Heart left ventricle (tissue), 16 donors: ENCODE measurements at places on chromosomes 4 and X. TPM values are rescaled to one million over a fixed set of nuclear protein-coding genes. Genes with fewer than 3 reads are reported as not detected.

GRCh38 chr4:1720163-1720983 lies 750 bp downstream of the TMEM129 start:
- peak; percentile 69 for DNase-seq

DNA sequence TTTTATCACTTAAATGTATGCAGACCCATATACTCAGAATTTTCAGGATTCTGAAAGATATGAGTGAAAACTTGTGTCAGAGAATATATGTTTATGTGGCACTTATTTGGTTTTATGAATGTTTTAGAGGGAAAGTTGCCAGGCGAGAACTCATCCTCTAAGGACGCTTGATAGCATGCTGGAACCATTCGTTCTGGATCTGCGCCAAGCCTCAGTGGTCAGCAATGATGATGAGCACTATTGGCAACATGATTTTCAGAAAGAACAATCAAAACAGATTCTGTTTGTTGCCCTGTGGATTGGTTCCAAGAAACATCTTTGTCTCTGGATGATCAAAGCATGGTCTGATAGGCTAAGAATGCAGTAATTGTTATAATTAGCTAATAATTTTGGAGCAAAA lies 32.1 kb upstream of the RAPGEF2 start:
- no peak for DNase-seq

DNA sequence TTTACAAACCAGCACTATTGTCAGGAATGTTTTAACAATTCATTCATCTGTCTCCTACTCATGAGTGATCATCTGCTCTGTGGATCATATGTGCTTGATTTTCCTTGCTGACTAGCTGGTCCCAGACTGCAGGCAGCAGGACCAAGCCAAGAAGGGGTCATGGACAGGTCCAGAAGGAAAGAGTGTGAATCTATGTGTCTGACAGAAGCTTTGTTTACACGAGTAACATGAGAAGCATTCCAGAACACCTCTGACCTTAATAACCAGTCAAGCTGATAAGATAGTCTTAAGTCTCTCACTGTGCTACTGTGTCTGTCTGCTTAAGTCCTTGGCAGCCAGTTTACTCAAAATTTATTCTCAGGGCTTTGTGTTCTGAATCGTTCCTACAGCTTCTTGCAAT lies 39.0 kb downstream of the GUCY1A1 start:
- DNase-seq, result no peak

DNA sequence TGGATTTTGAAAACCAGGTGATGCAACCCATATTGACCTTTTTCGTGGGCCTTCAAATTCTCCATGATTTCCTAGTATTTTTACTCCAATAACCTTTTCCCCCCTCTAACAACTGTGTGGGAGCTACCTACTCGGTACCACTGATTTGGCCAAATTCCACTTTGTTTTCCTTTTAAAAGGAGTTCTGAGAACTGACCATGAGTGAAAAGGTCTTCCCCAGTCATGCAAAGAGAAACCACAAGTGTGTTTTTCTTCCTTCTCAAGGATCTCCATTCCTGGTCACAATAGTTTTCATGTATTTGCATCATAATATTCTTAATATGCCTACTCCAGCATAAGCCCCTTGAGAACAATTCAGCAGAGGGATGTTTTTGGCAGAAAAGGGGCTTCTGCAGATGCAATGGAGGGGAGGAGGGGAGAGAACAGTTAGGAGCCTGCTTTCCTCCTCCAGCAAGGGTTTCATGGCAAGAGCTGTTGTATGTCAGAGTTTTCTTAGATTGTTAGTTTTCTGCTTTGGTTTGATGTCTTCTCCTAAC lies 195.3 kb upstream of the ANXA3 start:
- DNase-seq, result no peak

GRCh38 chr4:118280501-118281218 lies 72.1 kb downstream of the PRSS12 start:
- peak; percentile 31 for DNase-seq

DNA sequence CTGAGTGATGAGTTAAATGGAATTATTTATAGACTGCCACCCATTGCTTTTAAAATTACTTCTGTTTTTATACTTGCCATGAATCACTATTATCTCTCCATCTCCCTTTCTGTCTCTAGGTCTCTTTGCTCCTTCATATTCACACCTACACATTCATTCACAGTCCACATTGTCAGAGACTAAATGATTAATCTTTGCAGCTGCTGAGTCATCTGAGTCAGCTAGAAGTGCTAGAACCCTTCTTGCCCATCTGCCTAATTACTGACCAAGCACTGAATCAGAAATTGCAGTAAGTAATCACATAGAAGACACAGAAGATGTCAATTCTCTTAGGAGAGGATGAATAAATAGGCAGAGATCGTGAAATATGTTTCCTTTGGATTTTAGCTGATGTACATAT lies 31.6 kb upstream of the RPS6KA6 start:
- DNase-seq, result no peak

GRCh38 chr4:130257271-130257670 lies 1161.3 kb downstream of the C4orf33 start:
- no peak for DNase-seq

- peak; percentile 18 for DNase-seq
Observed at GRCh38 chr4:37793562-37793961, 32.9 kb upstream of the PGM2 start.

GRCh38 chr4:156896527-156896926 lies 75.1 kb downstream of the PDGFC start:
- DNase-seq, result no peak

The CFI gene
- 6.2 TPM for total RNA-seq

GRCh38 chr4:65738134-65738533 lies 67.8 kb upstream of the EPHA5 start:
- DNase-seq, result no peak

DNA sequence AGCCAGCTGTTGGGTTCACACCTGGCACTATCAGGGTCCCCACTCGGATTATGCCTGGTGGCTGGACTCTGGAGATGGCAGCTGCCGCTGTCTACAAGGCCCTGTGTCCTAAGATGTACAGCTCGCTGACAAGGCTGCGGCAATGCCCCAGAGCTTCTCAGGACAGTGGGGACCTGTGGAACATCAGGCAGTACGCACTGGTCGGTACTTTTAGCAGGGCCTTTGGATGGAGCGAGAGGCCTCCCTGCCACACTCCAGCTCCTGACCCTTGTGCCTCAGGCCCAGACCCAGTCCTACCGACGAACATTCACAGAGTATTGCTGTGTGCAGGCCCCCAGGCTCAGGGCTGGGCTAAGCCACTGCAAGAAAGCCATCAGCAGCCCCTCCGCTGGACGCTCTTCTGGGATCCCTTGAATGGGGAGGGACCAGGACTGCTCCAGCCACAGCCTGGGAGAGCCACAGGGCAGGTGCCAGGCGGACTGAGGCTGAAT lies 45.7 kb upstream of the HMX1 start:
- DNase-seq, result no peak

The INPP4B gene
- 49.9 TPM for total RNA-seq

DNA sequence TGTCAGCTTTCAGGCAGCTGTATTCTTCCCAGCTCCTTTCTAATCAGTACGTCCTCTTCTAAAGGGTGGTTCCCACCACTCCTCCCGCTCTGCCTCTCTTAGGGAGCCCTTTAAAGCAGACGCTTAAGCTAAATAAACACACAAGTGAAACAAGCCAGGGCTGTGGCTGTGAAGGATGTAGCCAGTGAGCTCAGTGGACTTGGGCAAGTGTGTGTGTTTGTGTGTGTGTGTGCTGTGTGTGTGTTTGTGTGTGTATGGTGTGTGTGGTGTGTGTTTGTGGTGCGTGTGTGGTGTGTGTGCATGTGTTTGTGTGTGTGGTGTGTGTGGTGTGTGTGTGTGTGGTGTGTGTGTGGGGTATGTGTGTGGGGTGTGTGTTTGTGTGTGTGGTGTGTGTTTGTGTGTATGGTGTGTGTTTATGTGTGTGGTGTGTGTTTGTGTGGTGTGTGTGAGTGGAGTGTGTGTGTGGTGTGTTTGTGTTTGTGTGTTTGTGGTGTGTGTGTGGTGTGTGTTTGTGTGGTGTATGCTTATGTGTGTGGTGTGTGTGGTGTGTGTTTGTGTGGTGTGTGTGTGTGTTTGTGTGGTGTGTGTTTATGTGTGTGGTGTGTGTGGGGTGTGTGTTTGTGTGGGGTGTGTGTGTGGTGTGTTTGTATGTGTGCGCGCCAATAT lies 283.3 kb downstream of the PTTG2 start:
- no peak for DNase-seq

The RUFY3 gene
- total RNA-seq, result 16.9 TPM

The CHRDL1 gene
- total RNA-seq, result not detected

The NXF2B gene
- not detected for total RNA-seq

DNA sequence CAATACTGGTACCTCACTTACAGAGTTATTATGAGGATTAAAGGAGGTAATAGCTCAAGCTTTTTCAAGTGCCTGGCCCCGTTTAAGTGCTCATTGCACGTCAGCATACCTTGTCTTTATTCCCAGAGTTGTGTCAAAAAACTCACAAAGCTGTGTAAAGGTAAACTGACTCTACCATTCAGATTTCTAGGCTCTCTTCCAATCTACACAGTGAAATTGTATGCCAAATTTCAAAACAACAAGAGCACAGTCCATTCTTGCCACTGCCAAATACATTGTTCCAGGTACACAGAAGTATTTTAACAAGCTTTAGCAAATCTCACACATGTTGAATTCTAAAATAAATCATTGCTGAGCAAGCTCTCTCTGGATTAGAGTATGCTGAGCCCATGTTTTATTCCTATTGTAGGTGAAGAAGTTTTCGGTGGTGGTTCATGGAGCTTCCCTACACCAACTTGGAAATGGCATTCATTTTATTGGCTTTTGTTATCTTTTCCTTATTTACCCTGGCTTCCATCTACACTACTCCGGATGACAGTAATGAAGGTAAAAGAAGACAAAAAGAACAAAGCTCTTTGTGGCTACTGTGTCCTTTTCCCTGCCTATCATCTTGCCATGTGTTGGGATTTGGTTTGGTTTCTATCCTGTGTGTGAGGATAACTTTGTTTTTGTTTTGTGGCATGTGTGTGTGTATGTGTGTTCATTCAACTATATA lies 16.2 kb downstream of the SMIM31 start:
- no peak for DNase-seq

DNA sequence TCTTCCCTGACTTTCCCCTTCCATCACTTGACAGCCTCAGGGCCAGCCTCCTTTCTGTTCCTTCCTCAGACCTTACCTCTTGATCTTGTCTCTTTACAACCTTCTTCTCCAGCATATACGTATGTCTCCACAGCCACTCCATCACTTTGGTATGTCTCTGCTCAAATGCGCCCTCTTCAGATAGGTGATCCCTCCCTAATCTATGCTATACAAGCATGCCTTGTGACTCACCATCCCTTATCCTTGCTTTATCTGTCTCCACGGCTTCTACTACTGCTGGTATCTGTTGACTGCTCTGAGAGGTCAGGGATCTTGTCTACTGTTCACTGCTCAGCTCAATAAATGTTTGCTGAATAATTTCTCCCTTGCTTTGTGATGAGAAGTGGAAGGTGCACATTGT lies 9.0 kb downstream of the ARAP2 start:
- DNase-seq, result no peak

DNA sequence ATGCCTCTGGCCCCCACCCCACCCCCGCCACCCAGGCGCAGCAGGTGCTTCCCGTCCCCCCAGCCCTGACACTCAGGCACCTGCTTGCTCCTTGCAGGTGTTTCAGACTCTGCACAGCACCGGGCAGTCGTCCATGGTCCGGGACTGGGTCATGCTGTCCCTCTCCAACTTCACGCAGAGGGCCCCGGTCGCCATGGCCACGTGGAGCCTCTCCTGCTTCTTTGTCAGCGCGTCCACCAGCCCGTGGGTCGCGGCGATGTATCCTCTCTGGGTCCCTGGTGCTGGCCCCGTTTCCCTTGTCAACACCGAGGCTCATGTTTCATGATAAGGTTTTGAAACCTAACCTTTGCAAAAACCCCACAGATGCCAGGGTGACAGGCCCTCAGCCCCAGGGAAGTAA lies 10.2 kb upstream of the MSANTD1 start:
- no peak for DNase-seq

The MUC7 gene
- total RNA-seq, result not detected

DNA sequence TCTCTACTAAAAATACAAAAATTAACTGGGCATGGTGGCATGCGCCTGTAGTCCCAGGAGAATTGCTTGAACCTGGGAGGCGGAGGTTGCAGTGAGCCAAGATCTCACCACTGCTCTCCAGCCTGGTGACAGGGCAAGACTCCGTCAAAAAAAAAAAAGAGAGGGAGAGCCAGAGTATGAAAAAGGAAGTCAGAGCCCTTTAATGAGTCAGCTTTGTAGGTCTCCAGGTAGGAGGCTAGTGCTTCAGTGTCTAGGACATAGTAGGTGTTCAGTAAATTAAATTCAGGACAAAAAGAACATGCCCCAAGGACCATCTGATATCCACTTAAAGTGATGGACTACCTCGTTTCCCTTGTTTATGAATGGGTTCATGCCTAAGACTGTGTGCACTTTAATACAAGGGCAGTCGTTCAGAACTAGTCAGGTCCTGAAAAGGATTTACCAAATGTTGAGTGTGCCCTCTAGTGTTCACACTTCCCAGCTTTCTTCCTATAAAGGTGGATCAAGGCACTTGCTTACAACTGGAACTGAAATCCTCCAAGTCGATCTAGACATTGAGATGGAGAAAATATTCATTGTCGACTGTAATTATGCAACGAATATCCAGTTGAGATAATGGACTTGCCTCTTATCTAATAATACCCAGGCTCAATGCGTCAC lies 29.0 kb downstream of the F9 start:
- DNase-seq, result no peak

- no peak for DNase-seq
Observed at GRCh38 chr4:65600656-65601055, 69.6 kb downstream of the EPHA5 start.

- no peak for DNase-seq
Observed at GRCh38 chr4:17516980-17517379, 2.0 kb downstream of the CLRN2 start.

The GAGE12H gene
- not detected for total RNA-seq

GRCh38 chr4:148170408-148171365 lies 271.5 kb downstream of the NR3C2 start:
- DNase-seq, result no peak

GRCh38 chr4:24236532-24236931 lies 346.7 kb upstream of the PPARGC1A start:
- no peak for DNase-seq

DNA sequence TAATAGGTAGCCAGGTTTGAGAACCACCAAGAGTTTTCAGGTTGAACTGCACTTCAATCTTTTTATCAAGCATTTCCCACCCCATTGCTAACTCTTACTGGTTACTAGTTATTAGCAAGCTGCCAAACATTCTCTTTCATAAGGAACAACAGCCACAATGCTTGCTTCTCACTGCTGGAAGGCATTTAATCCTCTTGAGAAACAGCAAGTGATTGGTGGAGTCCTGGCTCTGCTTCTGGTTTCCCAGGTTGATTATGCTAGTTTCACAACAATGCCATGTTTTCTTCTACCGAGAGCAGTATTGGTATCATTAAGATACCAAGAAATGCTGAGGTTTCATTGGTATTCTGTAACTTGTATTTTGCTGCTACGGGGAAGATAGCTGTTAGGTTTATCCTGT lies 32.2 kb upstream of the TXLNG start:
- no peak for DNase-seq
